Glomerular endothelial cell (primary cell): ENCODE measurements at places on chromosomes 2 and 18. TPM values are rescaled to one million over a fixed set of nuclear protein-coding genes. Genes with fewer than 3 reads are reported as not detected.

The VWA3B gene
- not detected in 2 replicates for total RNA-seq

The RUFY4 gene
- total RNA-seq: not detected in 2 replicates

The REG1B gene
- not detected in 2 replicates for total RNA-seq

The SIGLEC15 gene
- 2.5 and 10.5 TPM in 2 replicates for total RNA-seq

The CDK15 gene
- total RNA-seq: 1.6 and 5.8 TPM in 2 replicates

The PID1 gene
- total RNA-seq: 0.68 and 0.99 TPM in 2 replicates

The GLB1L gene
- total RNA-seq: 5.1 and 6.2 TPM in 2 replicates

The CKAP2L gene
- 2.5 and 4.4 TPM in 2 replicates for total RNA-seq
